Astrocyte of the spinal cord (primary cell): ENCODE measurements at places on chromosomes 12 and 14.

DNA sequence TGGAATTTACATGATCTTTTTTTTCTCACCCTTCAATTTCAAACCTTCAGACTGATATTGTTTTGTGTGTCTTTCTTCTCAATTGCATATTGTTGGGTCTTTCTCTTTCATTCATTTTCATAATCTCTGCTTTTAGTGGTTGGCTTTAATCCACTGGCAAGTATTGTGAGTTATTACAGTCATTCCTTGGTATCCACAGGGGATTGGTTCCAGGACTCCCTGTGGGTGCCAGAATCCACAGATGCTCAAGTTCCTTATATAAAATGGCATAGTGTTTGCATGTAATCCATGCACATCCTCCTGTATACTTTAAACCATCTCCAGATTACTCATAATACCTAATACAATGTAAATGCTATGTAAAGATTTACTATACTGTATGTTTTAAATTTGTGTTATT lies 29.7 kb upstream of the PARP11 start:
- no peak for DNase-seq

GRCh38 chr14:66511849-66512248 lies 3.9 kb downstream of the GPHN start:
- DNase-seq: no peak

GRCh38 chr12:3150931-3151835 lies 74.0 kb downstream of the TSPAN9 start:
- peak; percentile 65 for DNase-seq

DNA sequence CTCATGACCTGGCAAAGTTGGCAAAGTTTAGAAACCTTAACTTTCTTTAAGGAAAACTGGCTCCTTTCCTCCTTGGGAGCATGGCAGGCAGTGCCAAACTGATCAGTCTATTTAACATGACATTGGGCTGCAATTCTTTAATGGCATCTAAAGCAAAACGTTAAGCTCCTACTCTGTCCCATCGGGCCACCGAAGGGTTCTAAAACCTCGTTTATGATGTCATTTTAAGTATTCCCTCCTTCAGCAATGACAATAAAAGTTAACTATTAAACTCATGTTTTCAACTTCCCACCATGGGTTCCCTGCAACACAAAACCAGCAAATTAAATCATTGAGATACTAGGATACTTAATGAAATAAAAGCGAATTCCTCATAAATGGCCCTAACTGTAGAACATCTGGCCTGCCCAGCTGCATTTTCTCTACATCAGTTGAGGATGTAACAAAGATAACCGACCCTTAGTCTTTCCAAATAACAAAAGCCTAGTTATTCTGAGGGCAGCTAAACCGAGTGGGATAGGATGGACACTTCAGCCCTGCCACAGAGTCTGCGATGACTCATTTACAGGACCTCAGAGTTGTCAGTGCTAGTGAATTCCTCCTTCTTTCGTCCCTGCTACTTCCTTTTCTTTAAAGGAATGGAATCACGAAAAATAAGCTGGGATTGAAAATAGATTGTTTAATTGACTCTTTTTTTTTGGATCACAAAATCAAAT lies 34.5 kb upstream of the RIC8B start:
- DNase-seq: no peak

- DNase-seq: no peak
Measured at GRCh38 chr14:35999294-35999693, 173.2 kb downstream of the BRMS1L start.

DNA sequence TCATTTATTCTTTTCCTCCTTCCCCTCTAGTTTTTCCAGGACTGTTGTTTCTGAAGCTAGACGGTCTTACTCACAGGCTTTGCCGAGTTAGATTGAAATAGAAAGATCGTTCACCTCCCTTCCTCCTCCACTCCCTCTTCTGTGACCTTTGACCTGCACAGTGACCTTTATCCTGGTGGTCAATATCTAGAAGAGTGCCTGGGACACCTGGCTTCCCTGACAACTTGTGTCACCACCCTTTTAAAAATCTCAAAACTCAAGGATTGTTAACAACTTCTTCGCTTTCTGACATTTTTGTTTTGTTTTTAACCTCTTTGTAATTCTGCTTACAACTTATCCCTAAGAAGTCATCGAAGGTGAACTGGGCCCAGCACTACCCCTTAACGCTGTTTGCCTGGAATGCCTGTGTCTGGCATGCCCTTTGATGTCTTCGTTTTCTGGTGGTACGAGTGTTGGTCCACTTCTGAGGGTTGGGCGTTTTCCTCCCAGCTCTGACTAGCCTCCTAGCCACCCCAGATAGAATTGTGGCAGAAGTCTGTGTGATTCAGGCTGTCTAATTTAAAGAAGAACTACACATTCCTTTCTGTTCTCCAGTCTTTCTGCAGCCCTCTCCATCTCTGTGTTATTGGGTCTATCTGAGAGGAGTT lies 2.8 kb upstream of the KRT75 start:
- no peak for DNase-seq

DNA sequence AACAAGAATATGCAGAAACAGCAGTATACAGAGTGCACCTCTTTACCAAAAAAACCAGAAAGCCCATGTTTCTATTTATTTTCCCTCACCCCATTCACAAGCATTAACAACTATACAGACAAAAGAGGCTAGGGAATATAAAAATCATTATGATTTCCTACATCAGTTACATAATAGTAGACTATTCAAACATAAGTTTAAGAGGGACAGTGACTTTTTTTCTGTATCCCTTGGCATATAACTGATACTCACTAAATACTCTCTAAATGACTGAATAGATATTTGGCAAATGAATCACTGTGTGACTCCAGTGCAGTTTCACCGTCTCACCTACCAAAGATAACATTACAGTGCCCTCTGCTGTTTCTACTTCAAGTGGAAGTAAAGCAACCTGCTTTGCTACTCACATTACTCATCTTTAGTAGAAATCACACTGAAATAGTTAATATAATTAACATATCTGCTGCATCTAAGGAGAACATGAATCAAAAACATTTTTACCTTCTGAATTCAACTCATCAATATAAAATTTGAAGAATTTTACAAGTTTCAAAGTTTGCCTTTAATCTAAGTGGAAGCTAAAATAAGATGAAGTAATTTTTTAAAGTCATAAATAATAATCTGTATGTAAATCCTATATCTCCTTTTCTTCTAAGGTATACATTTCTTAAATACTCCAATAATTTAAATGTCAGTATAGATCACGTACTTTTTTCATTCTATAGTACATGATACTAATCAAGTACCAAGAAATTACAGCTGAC lies 103.8 kb downstream of the OSBPL8 start:
- DNase-seq: peak; percentile 90

DNA sequence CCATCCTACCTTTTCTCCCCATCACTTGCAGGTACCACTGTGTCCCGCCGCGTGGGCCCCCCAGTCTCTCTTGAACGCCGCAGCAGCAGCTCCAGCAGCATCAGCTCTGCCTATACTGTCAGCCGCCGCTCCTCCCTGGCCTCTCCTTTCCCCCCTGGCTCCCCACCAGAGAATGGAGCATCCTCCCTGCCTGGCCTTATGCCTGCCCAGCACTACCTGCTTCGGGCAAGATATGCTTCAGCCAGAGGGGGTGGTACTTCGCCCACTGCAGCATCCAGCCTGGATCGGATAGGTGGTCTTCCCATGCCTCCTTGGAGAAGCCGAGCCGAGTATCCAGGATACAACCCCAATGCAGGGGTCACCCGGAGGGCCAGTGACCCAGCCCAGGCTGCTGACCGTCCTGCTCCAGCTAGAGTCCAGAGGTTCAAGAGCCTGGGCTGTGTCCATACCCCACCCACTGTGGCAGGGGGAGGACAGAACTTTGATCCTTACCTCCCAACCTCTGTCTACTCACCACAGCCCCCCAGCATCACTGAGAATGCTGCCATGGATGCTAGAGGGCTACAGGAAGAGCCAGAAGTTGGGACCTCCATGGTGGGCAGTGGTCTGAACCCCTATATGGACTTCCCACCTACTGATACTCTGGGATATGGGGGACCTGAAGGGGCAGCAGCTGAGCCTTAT lies 9.2 kb downstream of the ARHGAP9 start:
- DNase-seq: no peak

DNA sequence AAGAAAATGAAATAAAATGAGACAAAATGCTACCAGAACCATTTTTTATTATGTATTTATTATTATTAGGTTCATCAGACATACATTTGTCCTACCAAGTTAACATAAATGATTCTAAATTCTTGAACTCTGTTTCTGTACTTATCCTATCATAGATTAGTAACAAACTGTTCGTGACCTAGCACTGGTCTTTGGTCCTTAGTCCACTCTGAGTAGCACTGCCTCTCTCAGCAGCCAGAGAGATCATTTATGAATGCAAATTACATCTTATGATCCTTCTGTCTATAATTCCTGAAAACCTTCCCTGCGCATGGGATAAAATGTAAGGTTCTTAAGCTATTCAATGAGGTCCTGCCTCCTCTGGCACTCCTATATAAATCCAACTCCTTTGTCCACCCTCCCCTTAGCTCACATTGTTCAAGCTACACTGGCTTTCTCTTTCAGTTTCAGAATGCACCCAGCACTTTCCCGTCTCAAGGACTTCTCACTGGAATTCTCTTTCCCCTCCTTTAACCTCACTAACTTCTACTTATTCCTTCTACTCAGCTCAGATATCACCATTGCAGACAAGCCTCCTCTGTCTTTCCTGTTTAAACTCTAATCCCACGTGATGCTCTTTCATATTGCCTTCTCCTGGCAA lies 17.1 kb downstream of the PDZRN4 start:
- peak; percentile 2 for DNase-seq

GRCh38 chr12:30166006-30166795 lies 382.5 kb upstream of the TMTC1 start:
- peak; percentile 9 for DNase-seq

DNA sequence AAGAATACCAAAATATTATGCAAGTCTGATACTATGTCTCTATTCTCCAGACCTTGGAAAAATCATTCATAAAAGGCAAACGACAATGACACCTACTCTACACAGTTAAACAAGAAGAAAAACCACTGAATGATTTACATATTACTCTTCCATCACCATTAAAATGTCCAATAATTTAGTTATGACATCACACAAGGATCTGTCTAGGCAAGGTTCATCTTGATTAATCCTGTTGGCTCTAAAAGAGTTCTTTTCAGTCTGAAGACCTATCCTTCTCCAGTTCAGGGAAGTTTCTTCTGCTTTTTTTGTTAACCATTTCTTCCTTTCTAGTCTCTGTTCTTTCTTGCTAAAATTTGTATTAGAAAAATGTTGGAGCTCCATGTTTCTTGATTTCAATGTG lies 64.0 kb downstream of the OSBPL8 start:
- no peak for DNase-seq
